ENCODE measurements at places on chromosomes 7 and 10.
A peak's percentile ranks its signal among the peaks of the same experiment; 100 is the strongest.

- DNase-seq, result no peak
Observed at GRCh38 chr10:90130321-90131086, 429.1 kb downstream of the KIF20B start.

DNA sequence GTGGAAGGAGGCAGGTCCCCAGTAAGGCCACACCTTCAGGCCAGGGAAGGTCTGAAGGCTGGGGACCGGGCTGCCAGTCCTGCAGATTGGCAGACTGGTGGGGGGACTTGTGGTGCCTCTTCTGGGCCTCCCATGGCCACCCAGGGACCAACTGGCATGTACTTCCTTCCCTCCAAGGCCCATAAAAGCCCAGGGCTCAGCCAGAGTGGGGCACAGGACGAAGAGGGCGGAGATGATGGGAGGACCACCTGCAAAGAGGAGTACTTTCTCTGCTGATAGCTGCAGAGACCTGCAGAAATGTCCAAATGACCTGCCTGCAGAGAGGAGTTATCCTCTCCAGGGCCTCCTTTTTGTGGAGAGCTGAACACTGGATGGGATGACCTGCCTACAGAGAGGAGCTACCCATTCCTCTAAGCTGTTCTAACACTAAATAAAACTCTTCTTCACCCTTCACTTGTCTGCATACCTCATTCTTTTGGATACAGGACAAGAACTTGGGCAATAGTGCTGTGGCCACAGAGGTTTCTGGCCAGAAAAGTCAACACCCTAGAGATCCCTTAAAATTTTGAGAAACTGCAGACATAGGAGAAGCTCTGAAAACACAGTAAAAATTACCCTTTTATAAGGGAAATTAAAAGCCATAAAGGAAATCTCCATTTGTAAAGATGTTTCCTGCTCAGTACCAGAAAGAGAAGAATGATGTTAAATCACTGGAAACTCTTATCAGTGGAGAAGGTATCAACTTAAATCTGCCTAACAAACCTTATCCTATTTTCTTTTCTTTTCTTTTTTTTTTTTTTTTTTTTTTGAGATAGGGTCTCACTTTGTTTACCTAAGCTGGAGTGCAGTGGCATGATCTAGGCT, 20.7 kb upstream of the PRF1 start:
- DNase-seq, result no peak

DNA sequence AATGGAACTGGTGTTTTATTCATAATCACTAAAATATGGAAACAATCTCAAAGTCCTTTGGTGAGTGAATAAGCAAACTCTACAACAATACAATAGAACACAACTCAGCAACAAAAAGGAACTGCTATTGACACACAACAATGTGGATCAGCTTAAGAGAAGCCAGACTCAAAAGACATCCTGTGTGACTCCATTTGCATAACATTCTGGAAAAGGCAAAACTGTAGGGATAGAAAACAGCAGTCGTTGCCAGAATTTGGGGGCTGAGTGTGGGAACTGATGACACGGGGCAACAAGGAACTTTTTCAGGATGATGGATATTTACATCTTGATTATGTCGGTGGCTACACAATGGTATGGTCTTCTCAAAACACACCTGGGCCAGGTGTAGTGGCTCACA, 32.4 kb upstream of the SVIL start:
- no peak for DNase-seq

DNA sequence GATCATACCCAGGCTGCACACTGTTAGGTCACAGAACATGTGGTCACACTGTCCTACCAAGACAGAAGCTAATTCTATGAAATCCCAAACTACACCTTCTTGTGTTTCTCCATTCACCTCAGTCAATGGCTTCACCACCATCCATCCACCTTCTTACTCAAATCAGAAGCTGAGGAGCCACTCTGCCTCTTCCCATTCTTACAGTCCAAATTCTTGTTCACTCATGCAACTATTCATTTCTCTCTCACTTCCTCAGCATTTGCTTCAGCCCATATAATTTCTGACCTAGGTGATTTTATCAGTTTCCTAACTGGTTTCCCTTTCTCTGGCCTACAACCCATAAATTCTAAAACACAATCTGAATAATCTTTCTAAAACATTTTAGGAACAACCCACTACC, 229.2 kb downstream of the LRRN3 start:
- no peak for DNase-seq

GRCh38 chr7:102836191-102836919, 76.4 kb upstream of the LRRC17 start:
- DNase-seq, result peak; percentile 36

- no peak for DNase-seq
Observed at GRCh38 chr7:152093717-152094116, 68.2 kb downstream of the GALNT11 start.

DNA sequence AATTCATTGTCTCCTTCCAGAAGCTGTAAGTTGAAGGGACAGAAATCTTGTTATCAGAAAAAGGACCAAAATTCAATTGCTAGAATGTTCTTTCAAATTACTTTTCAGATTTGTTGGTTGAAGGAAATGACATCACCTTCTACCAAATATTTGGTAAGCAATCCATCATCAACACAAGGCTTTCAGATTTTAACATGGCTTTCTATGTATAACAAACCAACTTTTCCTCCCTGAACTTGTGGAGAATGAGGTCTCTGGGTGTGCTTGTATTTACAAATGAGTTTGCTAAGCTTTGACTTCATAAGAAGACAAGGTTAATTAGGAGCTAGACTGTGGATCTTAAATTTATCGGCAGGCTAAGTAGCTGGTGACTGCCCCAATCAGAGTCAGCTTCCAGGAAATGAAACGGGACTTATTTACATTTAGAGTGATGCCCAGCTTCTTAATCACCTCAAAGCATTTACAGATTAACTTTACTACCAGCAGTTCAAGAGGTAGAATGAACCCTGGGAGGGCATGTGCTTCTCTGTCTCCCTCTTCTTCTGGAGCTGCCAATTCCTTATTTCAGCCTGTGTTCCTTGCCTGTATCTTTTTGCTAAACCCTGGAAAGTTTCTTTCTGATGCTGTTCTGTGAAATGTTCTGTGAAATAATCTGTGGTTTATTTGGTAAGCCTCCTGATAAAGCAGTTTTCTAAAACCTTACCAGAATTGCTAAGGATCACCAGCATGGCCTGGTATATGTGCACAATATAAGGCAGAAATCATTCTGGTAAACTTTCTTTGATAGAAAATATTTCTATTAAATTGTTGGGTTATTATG, 248.8 kb upstream of the FZD8 start:
- DNase-seq, result no peak

DNA sequence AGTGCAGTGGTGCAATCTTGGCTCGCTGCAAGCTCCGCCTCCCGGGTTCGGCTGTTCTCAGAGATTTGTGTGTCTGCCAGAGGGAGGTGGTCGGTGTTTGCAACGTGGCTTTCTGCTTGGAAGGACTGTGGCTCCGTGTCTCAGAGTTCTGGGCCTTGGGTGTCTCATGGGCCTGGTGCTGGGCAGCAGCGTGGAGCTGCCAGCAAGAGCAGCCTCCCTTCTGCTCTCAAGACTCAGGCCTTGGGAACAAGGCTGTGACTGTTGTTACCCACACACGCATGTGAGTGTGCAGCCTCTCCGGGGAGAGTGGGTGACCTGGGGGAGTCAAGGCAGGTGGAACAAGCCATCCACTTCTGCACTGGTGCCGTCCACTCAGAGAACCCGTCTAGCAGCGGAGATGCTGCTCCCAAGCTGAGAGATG, 52.0 kb downstream of the VIPR2 start:
- no peak for DNase-seq

DNA sequence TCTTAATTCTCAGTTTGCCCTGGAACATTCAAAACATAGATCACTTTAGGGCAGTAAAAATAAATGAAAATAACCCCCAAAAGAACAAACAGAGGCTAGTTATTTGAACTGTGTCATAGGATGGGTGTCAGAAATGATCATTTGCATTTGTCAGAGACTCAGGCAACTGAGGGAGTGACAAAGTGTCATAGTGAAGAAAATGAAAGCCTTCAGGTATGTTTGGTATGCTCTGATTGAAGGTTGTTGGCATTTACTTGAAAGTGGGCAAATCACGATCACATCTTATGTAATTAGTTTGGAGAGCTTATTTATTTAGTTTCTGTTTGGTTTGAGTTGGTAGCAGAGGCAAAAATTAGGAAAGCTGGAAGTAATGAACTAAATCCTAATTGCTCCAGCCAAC, 880.9 kb downstream of the ANKRD7 start:
- DNase-seq, result no peak

DNA sequence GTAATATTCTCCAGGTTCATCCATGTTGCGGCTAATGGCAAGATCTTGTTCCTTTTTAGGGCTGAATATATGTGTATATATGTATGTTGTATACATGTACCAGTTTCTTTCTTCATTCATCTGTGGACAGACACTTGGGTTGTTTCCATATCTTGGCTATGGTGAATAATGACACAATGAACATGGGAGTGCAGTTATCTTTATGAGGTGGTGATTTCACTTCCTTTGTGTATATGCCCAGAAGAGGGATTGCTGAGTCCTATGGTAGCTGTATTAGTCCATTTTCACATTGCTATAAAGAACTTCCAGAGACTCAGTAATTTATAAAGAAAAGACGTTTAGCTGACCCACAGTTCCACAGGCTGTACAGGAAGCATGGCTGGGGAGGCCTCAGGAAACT, 17.1 kb upstream of the TSPAN15 start:
- DNase-seq, result no peak

DNA sequence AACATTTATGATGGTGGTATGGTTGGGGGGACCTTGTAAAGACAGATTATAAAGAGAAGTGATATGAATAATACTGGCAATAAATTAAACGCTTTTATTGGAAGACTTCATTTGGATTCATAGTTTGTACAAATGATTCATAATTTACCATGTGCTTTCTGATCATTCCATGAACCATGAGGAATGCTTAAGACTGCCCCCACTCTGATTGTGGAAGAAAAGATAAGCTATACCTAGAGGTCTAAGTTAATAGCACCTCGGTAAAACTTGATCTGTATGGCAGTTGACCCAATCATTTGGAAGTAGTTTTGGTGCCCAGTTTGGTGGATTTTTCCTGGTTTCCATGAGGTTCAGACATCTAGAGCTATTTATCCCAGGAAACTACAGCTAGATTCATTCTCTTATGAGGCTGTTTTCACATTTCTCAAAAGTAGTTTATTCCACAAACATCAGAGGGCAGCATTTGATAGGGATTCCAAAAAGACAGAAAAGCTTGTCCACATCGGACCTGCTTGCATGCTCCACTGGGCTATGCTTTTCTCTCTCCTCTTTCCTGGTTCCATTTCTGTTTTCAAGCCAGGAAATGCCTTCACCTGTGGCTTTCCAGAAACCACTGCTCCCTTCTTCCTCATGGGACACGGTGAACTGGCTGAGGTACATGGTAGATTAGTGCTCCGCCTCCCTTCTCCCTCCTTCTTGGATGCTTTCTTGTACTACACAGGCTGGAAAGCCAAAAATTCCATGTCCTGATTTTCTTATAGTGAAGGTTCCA, 29.2 kb downstream of the TFAM start:
- DNase-seq, result no peak

GRCh38 chr7:74351836-74352235, 62.6 kb downstream of the CLIP2 start:
- DNase-seq, result no peak

DNA sequence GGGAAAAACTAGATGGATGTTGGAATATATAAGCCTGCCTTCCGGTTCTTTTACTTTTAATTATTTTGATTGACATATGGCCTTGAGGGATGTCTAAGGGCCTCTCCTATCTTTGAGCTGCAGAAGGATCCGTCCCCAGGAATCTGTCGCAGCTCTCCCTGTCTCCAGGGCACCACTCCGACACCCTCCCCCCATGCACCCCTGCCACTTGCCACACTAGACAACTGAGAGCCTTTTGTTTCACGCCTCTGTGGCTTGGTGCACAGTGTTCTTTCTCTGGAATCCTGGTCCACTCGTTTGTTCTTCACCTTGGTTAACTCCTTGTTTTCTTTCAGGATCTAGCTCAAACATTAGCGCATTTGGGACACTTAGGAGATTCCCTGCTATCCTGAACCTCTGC, 124.1 kb upstream of the EFCAB10 start:
- DNase-seq, result no peak

GRCh38 chr7:138169441-138169851, 93.2 kb downstream of the AKR1D1 start:
- DNase-seq, result no peak

GRCh38 chr10:118776960-118777359, 22.2 kb upstream of the CACUL1 start:
- no peak for DNase-seq

- no peak for DNase-seq
Observed at GRCh38 chr7:130840599-130840998, 106.6 kb upstream of the KLF14 start.

- DNase-seq, result peak; percentile 35
Observed at GRCh38 chr7:46257761-46258448, 336.8 kb upstream of the IGFBP3 start.

GRCh38 chr7:90536449-90536848, 59.7 kb upstream of the CDK14 start:
- DNase-seq, result no peak

GRCh38 chr10:102113956-102114857, 6.0 kb downstream of the LDB1 start:
- DNase-seq, result no peak

GRCh38 chr10:78513330-78513729, 479.7 kb downstream of the RPS24 start:
- DNase-seq, result no peak

DNA sequence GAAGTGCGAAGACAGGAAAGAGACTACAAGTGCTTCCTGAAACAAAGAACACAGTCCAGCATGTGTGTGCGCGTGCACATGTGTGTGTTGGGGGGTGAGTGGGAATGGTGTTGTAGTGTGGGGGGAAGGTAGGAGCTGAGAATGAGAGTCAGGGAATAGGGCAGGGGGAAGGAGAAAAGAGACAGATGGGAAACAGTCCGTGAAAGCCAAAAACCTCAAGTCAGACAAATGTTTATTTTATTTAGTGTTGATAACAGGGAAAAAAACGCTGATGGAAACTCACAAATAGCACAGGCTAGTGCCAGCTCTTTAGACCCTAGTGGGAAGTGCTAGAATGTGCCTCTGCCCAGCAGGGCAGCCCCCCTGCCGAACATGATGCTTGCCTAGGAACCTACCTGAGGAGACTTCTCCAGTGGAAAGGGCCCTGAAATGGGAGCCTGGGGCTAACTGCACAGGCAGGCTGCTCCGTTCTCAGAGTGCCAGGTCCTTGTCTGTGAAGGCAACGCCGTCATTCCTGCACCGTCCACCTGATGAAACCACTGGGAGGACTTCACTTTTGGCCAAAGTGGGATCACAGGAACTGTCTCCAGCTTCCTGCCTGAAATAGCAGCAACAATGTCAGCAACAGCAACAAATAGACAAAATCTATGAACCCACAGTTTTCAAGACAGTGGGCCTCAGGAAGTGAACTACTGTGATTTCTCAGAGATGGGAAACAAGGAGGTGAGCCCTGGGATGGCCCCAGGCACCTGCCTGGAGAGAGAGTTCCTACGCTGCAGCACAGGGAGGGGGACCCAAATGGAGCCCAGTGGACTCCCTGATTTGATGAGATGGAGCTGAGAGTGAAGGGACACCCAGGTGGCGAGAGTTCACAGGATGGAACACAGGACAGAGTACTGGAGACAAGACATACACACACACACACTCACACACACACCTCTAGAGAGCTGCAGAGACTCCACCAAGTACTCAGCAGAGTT, 379.7 kb downstream of the RPS24 start:
- DNase-seq, result no peak
